ENCODE measurements at places on chromosomes 2 and 18.

- DNase-seq = no peak
These were observed 69.8 kb downstream of the CYBRD1 start for GRCh38 chr2:171592036-171592555.

DNA sequence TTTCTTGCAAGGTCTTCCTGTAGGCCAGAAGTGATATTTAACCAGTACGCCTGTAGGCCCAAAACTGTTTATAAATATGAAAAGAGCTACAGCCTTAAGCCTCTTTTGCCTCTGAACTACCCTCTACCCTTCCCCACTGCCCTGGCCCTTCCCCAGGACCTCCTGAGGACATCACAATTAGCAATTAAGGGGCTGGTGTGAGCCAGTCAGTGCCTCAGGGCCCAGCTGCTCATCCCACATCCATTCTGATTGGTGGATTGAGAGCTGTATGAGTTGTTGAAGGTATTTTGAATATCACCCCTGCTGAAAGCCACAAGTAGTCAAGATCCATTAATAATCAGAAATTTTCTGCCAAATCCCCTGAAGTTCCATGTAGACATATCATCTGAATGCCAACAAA lies 126.3 kb upstream of the TACR1 start:
- no peak for DNase-seq

- DNase-seq = no peak
These were observed 460.7 kb downstream of the MTX2 start for GRCh38 chr2:176729706-176730569.

GRCh38 chr2:127678991-127679390 lies 3.7 kb upstream of the LIMS2 start:
- no peak for DNase-seq

DNA sequence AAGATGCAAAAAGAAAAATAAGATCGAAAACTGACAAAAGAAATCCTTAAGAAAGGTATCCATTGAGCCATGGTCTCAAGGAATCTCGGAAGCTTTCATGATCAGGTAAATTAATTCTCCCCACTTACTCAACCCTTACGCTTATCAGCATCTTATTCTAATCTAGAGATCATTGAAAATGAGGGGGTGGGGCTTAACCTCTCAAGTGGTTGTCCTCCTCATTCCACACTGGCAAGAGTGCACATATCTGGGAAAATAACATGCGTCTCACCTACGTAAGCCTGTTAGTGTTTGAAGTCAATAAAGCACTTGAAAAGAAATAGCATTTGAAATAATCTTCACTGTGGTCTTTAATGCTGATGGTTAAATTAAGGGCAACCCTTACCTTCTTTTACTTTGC lies 82.5 kb upstream of the NEUROD1 start:
- DNase-seq = no peak

- DNase-seq = no peak
These were observed 218.5 kb downstream of the TFCP2L1 start for GRCh38 chr2:121066526-121066925.

- no peak for DNase-seq
These were observed 21.3 kb downstream of the NOL10 start for GRCh38 chr2:10668402-10669012.

GRCh38 chr18:55515941-55516710 lies 71.9 kb downstream of the TCF4 start:
- no peak for DNase-seq

DNA sequence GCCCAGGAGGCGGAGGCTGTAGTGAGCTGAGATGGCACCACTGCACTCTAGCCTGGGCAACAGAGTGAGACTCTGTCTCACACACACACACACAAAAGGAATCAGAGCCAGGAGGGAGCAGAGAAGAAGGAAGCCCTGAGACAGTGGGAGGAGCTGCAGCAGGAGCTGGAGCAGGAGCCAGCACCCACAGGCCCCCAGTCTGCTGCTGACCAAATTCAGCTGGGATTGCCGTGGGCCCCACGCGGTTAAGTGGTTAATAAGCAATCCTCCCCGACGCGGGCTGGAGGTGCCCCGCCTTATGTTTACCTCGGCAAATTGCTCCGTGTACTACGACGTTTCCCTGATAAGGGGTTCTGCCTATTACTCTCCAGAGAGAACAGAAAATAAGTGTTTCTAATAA lies 265.3 kb downstream of the TWIST2 start:
- no peak for DNase-seq

DNA sequence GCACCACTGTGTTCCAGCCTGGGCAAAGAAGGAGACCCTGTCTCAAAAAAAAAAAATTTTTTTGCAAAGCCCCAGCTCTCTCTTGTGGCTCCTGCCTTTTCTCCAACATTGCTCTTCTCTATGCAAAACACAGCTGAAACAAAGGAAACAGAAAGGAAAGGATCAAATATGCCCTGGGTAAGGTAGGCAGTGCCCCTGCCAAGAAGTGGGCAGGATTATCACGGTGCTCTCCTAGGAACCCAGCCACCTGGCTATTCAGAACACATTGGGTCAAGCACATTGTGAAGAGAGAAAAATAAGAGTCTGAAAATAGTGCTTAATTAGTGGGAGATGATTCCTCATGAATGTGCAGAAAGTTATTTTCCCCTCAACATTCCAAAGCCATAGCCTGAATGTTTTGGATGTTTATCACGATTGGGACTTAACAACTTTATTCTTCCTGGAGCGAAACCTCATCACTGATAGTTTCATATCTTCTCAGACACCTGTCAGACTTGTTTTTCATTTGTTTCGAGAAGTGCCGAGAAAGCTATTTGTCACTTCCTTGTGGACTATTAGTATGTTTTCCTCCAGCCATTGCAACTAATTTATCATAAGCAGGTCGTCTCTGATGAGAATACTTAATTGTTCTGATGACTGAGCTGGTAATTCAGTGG lies 42.7 kb upstream of the RPL31 start:
- no peak for DNase-seq

GRCh38 chr18:58315041-58315440 lies 271.0 kb downstream of the NEDD4L start:
- DNase-seq = no peak

- no peak for DNase-seq
These were observed 2.4 kb downstream of the TMEM185B start for GRCh38 chr2:120220756-120221155.

GRCh38 chr2:74148457-74149246 lies 940 bp upstream of the BOLA3 start:
- no peak for DNase-seq

- DNase-seq = no peak
These were observed 306.5 kb upstream of the TNP1 start for GRCh38 chr2:217166241-217166850.

- no peak for DNase-seq
These were observed 63.2 kb upstream of the MAPRE2 start for GRCh38 chr18:34977838-34978532.

DNA sequence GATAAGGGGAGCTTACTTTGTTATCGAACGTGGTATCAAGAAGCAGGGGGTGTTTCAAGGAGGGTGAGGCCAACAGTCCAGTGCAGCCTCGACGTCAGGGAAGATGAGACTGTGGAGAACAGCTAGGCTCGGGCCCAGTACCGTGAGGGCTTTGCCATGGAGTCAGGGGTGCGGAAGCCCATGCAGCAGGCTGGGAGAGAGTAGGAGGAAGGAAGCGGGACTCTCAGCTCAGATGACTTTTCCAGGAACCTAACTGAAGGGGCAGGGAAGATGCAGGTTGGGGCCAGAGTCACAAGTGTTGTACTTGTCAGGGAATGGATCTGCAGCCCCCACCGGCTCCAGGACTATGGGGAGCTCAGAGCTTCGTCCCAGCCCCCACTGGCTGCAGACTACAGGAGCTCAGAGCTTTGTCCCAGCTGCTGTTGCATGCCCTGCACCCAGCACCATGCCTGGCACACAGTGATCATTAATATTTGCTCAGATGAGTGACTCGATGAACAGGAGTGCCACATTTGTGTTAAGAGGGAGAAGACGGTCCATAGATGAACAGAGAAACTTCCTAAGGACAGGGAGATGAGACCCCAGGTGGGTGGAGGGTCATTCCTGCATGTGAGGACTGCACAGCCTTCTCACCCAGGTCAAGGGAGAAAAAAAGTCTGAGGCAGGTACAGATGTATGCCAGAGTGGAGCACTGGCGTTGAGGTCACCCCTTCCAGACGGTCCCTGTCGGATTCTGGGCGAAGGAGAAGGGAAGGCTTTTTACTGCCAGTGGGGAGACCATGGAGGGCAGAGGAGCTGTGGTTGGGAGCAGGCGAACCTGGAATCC lies 36.4 kb downstream of the PTGR3 start:
- no peak for DNase-seq

DNA sequence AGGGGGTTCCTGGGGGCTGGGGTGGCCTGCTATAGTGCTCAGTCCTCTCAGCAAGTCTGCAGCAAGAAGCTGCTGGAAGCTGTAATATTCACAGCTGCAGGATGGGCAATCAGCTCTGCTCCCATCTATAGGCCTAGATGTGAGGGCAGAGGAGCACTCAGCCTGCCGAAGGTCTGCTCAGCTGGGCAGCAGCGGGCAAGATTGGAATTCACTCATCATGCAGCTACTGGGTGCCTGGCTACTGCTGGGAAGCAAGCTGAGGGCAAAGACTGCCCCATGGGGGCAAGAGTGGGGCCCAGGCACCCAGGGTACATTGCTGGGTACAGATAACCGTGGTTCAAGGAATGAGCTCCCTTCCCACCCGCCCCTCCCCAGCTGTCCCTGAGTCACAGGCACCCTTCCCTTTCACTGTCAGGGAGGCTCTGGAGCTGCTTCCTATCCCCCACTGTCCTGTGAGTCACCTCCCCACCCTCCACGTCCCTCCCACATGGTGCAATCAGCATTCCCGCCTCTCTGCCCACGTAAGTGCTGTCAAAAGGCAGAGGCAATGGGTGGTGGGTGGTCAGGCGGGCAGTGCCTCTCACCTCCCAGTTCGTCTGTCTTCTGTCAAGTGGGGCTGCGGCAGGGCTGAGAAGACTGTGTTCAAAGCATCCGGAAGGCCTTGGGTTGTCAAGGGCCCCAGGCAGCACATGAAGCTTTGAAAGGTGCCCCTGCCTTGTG lies 169.2 kb downstream of the TRIM43 start:
- DNase-seq = no peak

GRCh38 chr2:206721256-206721920 lies 3.2 kb upstream of the DYTN start:
- DNase-seq = no peak

DNA sequence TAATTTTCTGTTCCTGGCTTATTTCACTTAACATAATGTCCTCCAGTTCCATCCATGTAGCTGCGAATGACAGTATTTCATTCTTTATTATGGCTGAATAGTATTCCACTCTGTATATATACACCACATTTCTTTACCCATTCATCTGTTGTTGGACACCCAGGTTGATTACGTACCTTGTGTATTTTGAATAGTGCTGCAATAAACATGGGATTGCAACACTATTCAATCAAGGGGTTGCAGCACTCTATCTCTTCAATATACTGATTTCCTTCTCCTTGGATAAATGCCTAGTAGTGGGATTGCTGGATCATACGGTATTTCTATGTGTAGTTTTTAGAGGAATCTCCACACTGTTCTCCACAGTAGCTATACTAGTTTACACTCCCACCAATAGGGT lies 61.3 kb downstream of the THADA start:
- no peak for DNase-seq

DNA sequence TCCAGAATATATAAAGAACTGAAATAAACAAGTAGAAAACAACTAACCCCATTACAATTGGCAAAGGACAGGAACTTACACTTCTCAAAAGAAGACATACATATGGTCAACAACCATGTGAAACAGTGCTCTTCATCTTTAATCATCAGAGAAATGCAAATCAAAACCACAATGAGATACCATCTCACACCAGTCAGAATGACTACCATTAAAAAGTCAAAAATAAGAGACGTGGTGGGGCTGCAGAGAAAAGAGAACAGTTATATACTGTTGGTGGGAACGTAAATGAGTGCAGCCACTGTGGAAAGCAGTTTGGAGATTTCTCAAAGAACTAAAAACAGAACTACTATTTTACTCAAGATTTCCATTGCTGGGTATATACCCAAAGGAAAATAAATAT lies 1696.3 kb upstream of the TMEFF2 start:
- DNase-seq = no peak
